Left ventricle myocardium superior (tissue), 1 donor: ENCODE measurements at places on chromosomes 4 and X. TPM values are rescaled to one million over a fixed set of nuclear protein-coding genes. Genes with fewer than 3 reads are reported as not detected.

PABPC1L2A gene
- total RNA-seq = not detected

SORCS2 gene
- 1.5 TPM for total RNA-seq

USP53 gene
- 34.6 TPM for total RNA-seq

TEX13D gene
- total RNA-seq = not detected

SYTL4 gene
- total RNA-seq = 2.6 TPM

FSTL5 gene
- not detected for total RNA-seq
